ENCODE measurements at places on chromosomes 6 and 20. TPM values are rescaled to one million over a fixed set of nuclear protein-coding genes. Genes with fewer than 3 reads are reported as not detected.

Gene BTN2A1
- total RNA-seq: 4.7 TPM

Gene TAGAP
- total RNA-seq: under 0.01 TPM

Gene DPPA5
- total RNA-seq: not detected

Gene SRC
- 16.6 TPM for total RNA-seq

Gene SOD2
- 62.5 TPM for total RNA-seq

Measured in bronchial epithelial cell (primary cell).